Fibroblast of skin of left biceps (primary cell): ENCODE measurements at places on chromosomes 12 and 14.

GRCh38 chr12:111409780-111410430 is 4.2 kb downstream of the SH2B3 start:
- peak; percentile 13 for DNase-seq

- DNase-seq, result no peak
Measured at GRCh38 chr12:128425666-128426331, 158.8 kb downstream of the TMEM132C start.

- no peak for DNase-seq
Measured at GRCh38 chr14:74147571-74147970, 62.8 kb downstream of the LIN52 start.

DNA sequence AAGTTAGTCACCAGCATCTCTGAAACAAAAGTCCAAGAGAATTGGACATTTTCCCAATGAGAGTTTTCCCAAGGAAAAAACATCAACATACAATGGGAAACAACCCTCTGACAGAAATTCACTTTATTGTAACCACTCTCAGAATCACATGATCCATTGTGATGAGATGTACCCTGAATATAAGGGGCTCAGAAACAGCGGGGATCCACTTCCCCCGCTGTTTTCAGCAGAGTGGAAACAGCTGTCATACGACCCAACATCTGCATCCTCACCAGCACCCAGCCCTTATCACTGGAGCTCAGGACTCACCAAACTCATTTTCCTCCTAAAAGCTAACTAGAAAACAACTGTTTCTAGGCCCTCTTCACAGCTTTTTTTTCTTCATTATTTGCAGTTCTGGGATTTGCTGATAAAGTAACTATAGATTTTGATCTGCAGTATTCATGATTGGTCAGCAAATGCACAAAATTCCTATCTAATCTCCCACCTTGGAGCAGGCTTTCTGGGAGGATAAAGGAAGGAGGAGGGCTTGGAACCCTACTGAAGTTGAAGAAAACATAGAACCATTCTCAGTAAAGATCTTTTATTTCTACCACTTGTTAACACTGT is 31.3 kb downstream of the CORO1C start:
- DNase-seq, result no peak

DNA sequence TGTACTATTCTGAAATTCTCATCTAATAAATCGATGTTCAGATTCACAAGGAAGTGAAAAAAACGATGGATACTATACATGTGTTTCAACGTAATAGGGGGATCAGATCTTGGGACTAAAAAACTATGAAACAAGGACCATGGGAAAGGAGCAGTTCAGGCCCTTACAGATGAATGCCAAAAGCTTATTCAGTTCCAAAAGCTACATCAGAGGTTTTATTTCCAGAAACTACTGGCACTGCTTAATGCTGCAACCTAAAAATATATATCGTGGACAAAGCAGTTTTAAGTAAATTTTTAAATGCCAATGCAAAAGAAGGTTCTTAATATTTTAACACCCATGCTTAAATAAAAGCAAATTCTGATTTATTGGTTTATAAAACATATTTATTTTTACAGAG is 38.5 kb downstream of the LRIG3 start:
- no peak for DNase-seq

GRCh38 chr14:92391726-92392125 is 68.8 kb downstream of the SLC24A4 start:
- DNase-seq, result no peak

DNA sequence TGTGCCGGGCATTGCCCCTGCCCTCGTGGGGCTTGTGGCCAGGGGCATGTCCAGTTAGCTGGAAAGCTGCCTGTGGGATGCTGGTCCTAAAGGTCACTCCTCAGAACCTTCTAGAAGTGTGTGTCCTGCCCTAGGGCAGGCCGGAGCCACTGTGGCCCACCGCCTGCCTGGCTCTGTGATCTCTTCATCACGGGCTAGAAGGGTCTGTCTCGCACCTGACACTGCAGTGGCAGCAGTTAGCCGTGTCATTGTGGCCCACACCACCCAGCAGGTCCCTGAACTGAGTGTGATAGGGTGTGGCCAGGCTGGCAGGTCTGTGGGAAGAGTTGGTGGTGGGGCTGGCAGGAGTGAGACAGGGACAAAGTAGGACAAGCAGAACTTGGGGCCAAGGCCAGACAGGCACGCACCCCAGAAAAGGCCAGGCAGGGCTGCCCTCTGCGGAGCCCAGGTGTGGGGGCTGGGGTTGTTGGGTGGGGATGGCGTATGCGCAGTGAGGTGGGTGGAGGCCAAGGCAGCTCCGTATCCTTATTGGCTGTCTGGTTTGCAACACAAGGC is 41.2 kb downstream of the ADGRD1 start:
- DNase-seq, result no peak

- DNase-seq, result no peak
Measured at GRCh38 chr14:64434528-64434927, 30.8 kb upstream of the AKAP5 start.

DNA sequence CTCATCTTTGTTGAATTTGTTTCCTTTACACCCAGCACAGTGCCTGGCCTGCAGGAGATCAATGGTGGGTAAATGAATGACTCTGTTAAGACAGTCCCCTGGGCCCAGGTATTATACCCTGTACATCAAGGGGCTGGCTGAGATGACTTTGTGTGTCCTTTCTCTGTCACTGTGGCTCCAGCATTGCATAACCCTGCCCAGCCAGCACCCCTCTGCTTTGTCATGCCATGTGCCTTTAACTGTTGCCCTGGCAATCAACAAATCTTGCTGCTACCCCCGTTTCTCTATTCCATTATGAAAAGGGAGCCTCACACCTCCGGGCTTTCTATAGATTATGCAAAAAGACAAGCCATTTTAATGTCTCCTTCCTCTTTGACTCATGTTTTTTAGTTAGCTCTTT is 7.6 kb upstream of the FLVCR2 start:
- no peak for DNase-seq

- no peak for DNase-seq
Measured at GRCh38 chr14:73888460-73888725, 1.7 kb downstream of the ZNF410 start.

DNA sequence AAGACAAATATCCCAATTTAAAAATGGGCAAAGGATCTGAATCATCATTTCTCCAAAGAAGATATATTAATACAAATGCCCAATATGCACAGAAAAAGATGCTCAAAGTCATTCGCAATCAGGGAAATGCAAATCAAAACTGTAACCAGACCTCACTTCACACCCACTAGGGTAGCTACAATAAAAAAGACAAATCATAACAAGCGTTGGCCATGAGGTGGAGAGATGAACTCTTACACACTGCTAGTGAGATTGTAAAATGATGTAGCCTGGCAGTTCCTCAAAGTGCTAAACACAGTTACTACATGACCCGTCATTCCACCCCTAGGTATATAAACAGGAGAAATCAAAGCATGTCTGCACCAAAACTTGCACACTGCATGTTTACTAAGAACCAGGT is 30.4 kb downstream of the CDC42BPB start:
- DNase-seq, result no peak

GRCh38 chr12:75545636-75546035 is 34.2 kb upstream of the KRR1 start:
- no peak for DNase-seq

- DNase-seq, result no peak
Measured at GRCh38 chr14:73749706-73750530, 35.7 kb upstream of the PNMA1 start.

DNA sequence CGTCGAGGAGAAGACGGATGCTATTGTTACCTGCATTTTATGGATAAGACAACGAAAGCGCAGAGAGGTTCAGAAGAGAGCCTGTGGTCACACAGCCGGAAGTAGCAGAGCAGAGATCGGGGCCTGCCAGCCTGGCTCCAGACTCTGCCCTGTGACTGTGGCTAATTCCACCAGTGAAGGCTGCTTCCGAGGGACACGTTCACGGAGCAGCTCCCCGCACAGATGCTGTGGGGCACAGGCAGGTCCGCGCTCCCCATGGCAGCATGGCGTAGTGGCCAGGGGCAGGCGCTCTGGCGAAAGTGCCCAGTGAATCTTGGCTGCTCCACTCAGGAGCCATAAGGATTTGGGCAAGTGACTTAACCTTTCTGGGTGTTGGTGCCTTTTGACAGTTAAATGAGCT is 9.8 kb downstream of the RIMBP2 start:
- DNase-seq, result no peak

- DNase-seq, result no peak
Measured at GRCh38 chr14:75917322-75917945, 64.4 kb downstream of the TGFB3 start.

- DNase-seq, result no peak
Measured at GRCh38 chr14:83842547-83842946, 1687.4 kb upstream of the FLRT2 start.

- DNase-seq, result no peak
Measured at GRCh38 chr12:75162845-75163244, 46.8 kb downstream of the KCNC2 start.

DNA sequence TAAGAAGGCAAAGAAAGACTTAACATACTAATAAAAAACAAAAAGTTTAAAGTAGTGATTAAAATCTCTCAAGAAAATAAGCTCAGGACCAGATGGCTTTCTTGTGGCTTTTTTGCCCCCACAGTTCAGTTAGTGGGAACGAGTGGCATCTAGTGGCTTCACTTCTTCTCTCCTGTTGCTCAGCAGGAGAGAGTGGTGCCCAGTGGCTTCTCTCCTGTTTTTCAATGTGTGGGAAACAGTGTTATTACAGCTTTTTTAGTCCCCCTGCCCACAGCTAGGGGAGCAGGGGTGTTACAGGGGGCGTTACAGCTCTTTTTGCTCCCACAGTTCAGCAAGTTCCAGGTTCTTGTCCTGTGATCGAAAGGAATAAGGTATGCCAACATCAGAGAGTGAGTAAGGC is 135.2 kb downstream of the RERGL start:
- no peak for DNase-seq

- DNase-seq, result no peak
Measured at GRCh38 chr14:76884853-76885276, 58.7 kb downstream of the LRRC74A start.

DNA sequence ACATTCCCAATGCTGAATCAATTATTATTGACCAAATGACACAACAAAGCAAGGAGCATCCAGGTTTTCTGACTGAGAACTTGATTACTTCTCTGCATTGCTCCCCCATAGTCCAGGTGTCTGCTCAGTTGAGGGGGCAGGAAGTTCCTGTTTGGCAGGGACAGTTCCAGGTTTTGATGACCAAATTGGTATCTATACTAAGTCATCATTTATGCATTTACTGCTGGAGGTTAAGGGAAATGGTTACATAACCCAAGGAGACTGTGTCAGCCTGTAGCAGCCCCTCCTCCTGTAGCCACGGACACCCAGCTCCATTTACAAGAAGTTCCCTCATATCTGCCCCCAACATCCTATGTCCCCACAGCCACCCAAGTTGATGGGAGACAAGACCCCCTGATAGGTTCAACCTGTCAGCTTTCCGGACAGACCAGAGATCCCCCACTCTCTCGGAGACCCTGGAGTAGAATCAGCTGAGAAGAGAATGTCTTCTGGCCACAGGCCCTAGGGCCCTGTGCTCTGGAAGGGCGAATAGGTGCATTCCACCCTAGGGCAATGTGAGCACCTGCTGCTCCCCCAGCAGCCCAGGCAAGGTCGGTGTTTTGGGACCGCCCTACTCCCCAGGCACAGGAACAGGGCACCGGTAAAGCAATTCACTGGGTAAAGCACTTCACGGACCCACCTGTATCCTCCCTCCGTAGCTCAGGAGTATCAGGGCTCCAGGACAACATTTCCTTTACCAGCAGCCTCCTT is 23.6 kb downstream of the IRF2BPL start:
- no peak for DNase-seq

DNA sequence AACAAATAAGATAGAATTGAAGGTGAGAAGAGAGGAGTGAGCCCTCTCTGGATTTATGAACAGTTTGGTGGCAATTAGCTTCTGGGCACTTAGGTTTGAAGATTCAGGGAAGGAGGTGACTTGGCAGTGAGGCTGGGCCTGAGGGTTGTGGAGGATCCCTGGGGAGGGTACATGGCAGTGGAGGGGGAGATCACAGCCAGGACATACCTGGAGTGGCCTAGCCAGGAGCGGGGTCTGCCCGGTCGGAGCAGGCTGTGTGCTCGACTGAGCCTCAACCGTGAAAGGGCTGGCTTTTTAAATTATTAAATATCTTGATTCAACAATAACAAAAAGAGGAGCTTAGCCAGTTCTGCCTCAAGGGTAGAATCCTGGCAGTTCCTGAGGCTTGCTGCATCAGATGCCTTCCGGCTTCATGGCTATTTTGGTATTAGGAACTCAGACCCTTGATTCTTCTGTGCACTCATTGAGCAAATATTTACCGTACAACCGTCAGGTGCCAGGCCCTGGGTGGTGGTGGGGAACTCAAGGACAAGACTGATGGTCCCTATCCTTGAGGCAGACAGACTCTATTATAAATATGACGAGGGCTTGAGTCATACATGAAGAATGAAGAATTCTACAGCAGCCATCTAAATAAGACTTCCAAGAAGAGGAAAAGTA is 73.4 kb downstream of the SPTB start:
- DNase-seq, result peak; percentile 50

DNA sequence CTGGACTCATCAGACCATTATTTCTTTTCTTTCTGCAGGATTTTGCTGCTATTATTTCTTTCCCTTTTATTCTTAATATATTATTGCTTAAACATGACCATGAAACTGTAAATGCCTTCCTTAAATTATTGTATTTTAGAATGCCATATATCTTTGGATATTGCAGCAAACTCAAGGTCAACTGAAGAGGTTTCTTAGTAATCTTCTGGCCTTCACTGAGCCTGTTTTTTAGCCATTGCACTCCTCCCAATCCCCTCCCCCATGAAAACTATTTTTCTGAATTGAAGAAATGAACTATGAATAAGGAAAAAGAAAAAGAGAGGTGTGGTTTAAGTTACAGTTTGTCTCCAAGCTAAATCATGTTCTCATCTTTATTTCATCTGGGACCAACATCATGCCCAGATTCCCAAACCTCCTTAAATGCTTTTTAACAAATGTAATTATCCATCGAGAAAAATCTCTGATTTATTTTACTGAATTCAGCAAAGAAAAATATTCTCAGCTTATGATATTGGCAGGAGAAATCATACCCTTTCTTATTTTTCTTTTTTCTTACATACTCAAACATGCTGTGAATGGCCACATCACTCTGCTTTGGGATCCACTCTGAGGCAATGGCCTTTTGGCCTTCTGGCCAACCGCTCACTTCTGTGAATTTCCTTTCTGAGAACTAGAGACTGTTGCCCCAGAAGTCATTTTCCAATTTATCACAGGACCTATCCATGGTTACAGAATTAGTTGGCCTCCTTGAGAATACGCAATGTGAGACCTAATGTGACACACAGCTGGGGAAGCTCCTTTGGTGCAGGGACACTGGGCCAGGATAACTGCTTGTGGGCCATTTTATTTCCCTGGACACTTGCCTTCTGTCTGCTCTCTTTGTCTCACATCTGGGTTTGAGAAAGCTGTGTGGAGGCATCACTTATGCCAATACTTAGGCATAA is 50.9 kb downstream of the IGF1 start:
- no peak for DNase-seq

- no peak for DNase-seq
Measured at GRCh38 chr14:68148276-68148675, 328.7 kb downstream of the RAD51B start.

GRCh38 chr12:12072064-12072760 is 1.5 kb downstream of the BCL2L14 start:
- DNase-seq, result no peak

DNA sequence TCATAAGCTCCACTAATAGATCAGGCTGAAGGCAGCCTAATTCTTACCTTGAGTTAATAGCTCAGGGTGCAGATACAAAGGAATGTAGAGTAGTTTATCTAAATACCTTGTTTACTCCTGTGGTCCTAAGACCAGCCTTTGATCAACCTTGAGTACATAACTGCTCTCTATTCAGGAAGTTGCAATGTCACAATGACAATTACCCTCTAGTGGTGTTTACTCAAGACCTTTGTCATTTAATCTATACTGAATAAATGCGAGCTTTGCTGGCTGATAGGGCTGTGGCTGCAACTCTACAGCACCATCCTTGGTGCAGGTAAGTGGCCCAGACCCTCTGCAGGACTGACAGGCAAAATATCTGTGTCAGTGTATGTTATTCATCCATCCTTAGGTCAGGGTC is 282.7 kb downstream of the ATXN7L3B start:
- no peak for DNase-seq
